Suppressor macrophage treated with lipopolysaccharide for 4 hours (primary cell): ENCODE measurements at places on chromosomes 7 and 10.

DNA sequence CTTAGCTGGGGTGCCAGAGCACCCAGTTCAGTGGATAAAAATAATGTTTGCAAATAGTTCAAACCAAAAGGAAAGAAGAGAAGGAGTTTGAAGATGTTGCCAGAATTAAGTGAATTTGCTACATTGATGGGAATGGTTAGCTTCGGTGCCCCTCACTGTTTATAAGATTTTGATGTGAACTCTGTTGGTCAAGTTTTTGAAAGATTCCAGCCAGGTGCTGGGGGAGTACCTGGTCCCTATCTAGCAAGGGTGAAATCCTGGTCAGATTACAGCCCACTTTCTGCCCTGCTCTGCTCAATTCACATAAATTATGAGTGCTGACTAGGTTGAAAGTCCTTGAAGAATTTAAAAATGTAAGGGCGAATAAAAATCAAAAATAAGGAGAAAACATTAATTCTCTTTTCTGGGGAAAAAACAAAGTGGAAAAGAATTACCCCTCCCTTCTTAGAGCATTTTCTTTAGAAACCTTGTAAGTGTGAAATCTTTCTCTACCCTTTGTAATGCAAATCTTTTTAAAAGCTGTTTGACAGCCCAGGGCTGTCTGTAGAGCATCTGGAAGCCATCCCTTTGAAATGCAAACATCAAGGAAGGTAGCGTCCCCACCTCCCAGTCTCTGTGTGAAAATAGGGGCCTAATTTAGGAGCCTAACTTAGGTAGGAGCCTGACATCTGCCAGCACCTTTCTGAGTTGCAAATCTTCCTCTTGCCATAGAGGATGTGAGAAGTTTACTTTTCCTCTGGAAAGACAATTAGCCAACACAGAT is 1.4 kb upstream of the GIMAP5 start:
- no peak for DNase-seq

GRCh38 chr7:34198231-34198641 is 292.9 kb downstream of the BMPER start:
- DNase-seq: no peak

- DNase-seq: no peak
Observed at GRCh38 chr10:132149917-132150316, 36.8 kb upstream of the DPYSL4 start.

DNA sequence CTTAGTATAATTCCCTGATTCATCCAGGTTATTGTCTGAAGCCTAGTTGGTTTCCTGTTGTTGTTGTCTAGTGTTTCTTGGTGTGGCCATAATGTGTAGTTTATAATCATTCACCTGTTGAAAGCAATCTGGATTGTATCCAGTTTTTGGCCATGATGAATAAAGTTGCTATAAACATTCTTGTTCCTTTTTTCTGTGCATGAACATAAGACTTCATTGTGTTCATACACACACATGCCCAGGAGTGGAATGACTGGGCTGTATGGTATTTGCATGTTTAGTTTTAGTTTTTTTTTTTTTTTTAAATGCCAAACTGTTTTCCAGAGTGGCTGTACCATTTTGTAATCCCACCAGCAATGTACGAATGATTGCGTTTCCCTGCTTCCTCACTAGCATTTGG is 349.8 kb downstream of the SDK1 start:
- no peak for DNase-seq

DNA sequence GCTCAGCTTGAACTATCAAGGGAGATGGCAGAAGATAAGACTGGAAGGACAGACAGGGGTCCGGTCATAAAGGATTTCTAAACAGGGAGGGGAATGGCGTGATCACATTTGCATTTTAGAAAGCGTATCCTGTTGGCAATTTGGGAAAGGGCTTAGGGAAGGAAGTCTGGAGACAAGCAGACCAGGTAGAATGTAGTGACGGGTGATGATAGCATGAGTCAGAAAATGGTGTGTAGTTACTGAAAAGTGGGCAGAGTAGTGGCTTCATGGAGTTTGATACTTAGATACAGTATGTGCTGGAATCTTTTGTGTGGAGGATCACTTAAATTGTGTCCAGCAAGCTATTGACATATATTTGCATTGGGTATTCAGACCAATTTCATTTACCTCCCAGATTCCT is 61.2 kb downstream of the LRGUK start:
- DNase-seq: no peak

- DNase-seq: no peak
Observed at GRCh38 chr7:46927131-46927810, 654.6 kb downstream of the TNS3 start.

DNA sequence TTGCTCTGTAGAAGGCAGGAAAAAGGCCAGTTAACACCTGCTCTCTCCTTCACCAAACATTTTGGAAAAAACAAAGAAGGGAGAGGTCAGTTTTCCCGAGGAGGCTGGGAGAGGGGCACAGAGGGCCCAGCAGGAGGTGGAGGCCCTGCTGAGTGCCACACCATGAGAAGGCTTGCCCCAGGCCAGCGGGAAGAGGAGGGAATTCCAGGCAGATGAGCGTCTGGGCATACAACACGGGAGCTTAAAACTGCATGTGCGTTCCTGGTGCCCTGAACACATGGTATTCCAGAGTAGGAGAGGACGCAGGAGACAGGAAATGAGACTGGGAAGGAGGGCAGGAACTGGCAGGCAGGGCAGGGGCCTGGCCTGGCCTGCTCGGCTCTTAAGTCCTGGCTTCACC is 182.4 kb downstream of the CCDC3 start:
- DNase-seq: no peak

DNA sequence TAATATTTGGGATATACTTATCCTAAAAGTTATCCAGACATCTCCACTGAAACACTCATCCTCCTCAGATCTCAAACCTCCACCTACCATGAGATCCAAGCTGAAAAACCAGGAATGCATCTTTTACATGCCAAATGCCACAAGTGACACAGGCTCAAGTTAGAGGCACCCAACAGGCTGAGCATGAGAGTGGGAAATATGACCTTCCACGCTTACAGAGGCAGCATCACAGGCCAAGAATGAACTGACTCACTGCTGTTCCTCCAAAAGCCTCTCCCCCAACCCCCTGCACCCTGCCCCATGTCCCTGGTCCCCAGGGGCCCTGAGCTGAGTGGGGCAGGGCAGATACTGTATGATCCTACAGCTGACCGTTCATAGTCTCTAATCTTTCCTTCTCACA is 4.8 kb upstream of the MTPAP start:
- no peak for DNase-seq

DNA sequence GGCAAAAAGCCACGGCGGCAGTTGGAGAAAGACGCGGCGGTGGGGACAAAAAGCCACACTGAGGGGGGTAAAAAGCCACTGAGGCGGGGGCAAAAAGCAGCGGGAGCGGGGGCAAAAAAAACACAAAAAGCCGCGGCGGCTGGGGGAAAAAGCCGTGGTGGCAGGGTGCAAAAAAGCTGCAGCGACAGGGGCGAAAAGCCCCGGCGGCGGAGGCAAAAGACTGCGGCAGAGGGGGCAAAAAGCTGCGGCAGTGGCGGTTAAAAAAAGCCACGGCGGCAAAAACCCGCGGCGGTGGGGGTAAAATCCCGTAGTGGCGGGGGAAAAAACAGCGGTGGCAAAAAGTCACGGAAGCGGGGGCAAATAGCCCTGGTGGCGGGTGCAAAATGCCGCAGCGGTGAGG is 527.3 kb downstream of the ZNF33B start:
- no peak for DNase-seq
